ENCODE measurements at places on chromosomes 5 and 9.

DNA sequence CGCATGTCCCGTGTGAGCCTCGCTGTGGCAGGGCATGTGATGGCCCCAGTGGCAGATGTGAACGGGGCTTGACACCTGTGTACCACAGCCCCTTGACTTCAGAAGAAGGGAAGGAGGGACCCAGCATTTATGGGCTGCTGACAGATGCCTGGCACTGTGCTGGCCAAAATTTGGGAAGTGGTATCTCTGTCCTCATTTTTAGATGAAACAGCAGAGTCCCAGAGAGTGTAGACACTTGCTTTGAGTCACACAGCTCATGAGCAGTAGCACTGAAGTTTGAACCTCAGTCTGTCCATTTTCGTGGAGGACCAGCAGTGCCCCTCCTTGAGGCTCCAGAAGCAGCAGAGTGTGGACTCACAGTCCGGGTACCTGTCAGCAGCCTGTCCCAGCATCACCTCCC, 16.5 kb downstream of the NEK6 start:
- DNase-seq, result no peak

DNA sequence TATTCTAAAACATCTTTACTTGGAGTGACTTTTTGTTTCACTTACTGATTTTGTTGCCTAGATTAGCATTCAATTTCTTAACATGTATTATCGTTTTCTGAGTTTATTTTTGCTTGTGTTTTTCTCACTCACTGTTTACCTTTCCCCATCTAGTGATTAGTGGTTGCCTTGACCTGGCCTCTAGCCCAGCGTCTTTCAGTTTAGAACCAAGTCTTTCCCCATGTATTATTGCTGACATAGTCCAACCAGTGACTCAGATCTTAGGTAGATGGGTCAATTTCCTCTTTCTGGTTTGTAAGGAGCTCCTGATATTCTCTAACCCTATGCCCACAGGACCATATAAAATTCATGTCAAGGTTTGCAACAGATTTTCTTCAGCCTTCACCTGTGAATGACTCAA, 135.5 kb downstream of the PRR16 start:
- no peak for DNase-seq

DNA sequence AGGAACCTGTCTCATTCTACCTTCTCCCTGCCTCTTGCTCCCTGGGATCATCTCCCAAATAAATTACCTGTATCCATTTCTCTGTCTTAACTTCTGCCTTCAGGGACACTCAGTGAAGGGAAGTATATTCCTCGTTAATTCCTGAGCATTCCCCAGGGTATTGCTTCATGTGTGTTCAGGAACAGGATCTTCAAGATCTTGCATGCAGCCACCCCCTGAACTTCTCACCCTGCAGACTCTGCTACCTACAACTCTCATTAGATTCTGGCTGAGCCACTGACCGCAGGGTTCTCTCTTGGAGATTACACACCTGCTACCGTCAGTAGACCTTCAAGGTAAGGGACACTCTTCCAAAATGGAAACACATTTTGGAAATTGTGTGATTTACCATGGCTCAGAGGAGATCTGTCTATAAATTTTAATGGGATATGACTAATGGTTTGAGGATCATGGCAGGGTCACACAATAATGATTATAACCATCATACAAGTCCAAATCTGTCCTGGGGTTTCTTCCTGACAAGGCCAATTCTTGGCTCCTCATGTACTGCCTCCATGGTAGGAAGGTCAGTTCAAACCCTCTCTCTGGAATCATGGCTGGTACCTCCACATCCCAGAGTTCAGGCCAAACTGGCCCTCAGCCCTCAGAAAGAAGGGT, 38.9 kb upstream of the UGCG start:
- no peak for DNase-seq

- no peak for DNase-seq
Observed at GRCh38 chr5:132873119-132873929, at the start of gene LEAP2. Gene LEAP2, plus strand, starts transcription at chr5:132873668. Its CDS starts 27 bp downstream, at chr5:132873695.

DNA sequence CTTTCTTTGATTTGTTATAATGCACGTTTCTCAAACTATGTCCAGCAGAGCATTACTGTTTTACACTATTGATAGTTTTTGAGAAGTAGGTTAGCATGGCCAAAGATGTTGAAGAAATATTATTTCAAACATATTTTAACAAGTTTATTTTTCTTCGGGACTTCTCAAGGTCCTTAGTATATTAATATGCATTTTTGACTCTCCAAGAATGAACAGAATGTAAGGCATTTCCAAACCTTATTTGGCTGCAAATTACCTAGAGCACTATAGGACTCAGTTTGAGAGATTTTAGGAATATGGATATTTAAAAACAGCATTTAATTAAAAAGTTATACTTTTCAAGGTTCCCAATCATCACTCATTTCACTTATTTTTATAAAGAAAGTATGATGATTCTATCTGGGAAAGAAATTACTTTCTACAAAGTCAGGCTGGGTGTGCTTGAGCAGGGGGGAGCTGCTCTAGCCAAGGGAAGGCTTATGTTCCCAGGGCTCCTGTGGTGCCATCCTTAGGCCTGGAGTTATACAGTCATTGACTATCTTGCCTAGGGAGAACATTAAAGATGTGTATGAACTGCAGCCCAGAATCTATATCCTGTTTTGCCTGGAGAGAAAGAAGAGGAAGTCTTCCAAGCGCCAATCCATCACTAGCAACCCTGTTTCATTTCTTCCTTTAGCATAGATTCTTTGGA, 27.6 kb upstream of the NREP start:
- no peak for DNase-seq
